ENCODE measurements at places on chromosomes 4 and X.

- no peak for DNase-seq
These were observed 15.3 kb downstream of the RTL3 start for GRCh38 chrX:78643874-78644273.

DNA sequence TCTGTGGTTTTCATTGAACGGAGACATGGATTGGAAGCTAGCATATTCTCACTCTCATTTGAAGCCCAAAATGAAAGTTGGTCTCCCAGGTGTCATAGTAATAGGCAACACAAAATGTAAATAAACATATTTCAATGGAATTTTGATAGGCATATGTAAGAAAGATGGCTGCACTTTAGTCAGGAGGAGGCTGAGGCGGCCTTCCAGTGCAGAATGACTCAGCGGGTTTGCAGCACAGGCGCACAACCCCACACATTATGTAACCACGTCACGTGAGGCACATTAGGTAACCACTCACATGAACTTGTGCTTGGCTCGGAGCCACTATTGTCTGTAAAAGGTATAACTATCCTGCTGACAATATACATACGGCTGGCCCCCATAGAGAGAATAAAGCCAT is 381.7 kb downstream of the GPAT3 start:
- no peak for DNase-seq

GRCh38 chrX:140918398-140919038 is 83.9 kb upstream of the SPANXB1 start:
- DNase-seq = peak; percentile 36

DNA sequence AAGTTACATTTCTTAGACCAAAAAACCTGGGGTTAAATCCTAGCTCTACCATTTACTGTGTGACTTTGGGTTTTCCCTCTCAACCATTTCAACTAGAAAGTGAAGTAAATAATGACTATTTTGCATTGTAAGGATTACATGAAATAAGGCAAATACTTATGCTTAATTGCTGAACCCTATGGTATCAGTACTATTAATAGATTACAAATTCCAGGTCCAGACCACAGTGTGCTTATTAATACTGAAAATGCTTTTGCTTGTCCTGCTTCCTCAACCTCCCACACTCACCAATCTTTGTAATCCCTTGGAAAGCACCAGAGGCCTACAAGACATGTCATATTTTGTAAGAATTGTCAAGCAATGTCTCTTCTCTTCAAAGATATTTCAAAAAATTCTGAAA is 456.5 kb downstream of the SPOCK3 start:
- no peak for DNase-seq

DNA sequence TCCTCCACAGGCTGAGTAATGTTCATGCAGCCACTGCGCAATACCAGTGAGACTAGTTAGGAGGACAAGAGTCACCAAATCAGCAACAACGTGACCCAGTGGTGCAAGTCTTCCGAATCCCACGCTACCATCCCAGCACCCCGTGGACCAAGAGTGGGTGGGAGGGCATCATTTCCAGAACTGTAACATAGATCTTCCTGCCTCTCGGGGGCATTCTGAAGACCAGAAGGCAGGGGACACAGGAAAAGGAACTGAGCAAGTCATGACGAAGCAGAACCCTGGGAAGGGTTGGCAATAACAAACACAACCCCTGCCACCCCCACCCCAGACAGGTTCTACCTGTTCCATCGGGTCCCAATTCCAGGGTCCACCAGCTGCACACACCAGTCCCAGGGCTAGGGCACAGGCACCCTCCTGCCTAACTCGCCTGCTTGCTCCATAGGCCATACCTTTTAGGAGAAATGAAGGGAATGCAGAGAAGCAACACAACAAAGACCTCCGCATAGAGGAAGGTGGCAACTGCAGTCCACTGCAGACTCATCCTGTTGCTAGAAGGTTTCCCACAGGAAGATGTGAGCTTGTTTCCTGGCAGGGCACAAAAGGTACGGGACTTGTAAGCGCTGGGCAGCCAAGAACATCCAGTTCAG is 1.4 kb downstream of the BCAP31 start:
- DNase-seq = no peak

GRCh38 chr4:53602390-53602789 is 11.1 kb upstream of the LNX1 start:
- no peak for DNase-seq

DNA sequence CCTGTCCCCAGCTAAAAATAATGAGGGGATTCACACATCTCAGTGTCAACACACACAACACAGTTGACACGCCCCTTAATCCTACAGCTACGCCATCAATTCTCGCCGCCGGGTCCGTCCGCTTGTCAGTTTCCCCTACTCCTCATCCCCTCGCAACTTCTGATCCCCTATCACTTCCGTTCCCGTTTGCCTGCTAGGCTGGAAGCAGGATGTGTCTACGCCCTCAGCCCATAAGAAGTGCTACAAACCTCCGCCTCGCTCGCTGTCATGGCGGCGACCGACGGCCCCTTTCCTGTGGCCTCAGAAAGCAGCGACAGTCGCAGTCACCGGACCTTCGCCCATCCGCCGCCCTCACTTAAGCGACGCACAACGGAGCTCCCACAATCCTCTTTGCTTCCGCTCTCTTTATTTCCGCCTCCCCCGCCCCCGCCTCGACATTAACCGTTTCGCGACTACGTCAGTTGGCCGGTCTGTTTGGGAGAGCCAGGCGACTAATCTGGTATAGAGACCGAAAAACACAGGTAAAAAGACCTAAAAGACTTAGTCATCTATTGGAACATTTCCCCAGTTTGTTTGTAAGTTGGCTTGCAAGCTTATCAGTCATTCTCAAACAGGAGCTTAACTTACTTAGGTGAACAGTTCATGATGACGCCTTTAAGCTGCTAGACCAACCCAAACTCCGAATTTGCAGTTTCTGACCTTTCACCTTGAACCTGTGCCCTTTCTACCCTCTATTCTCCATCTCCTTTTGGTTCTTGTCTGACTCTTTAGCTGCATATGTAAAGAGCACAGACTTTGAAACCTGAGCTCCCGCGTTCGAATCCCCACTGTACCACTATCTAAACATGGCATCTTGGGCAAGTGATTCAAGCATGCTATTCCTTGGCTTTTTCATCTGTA is at the start of gene SLC25A53:
SLC25A53 (minus strand) TSS at position 380 of the 900 bp plus-strand sequence. CDS start 51,752 bp downstream, outside the sequence.
- peak; percentile 75 for DNase-seq

DNA sequence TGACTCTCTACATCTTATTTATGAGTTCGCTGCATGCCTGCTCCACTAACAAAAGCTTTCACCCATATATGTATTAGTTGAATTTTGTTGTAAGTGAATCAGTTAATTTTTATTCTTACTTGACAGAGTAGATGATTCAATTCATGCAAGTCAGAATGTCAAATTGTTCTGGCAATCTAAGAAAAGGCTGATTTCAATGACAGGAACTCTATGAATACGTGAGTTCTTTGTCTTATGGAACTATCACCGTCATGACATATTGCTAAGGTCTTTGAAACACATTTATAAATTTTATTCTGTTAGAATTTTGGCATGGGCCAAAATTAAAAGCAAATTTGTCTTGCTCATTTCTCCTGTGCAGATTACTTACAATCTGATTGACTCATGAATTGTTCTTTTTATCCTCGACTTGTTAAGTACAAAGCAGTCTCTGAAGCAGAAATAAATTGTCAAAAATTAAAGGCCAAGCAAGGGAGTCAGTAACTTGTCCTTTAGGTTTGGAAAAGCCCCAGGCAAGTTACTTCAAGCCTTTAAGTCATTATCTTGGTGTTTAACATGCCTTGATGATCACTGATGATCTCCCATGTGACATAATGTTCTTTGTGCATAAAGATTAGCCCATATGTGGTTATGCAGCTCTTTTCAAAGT is 89.0 kb upstream of the GC start:
- no peak for DNase-seq

DNA sequence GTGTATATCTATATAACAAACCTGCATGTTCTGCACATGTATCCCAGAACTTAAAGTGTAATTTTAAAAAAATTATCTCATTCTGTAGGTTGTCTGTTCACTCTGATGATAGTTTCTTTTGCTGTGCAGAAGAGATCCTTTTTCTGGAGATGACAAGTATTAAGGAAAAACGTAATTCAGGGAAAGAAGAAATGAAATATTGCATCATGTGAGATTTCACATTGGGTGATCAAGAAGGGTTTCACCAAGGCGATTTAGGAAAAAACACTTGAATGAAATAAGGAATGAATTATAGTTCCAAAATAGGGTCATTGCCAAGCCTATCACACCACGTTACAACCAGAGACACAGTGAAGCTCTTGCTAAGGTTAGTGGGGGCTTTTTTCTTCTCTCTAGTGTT is 227.9 kb downstream of the HNRNPD start:
- no peak for DNase-seq

DNA sequence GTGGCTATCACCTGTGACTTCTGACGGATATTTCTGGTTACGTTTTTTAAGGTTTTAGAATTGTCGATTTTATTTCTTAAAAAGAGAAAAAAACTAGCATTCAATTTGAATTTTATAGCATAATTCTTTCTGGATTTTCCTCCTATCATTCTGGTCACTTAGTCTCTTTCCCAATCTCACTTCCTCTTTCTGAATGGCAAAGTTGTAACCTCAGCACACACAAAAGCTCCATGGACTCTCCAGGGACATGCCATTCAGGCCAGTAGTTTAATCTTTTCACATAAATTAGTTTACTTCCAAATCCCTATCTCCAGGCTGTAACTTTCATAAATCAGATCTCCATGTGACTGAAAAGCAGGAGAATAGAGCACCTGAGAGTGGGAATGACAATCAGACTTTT is 110.7 kb downstream of the ARAP2 start:
- DNase-seq = no peak

GRCh38 chr4:15182600-15183220 is 180.4 kb downstream of the CPEB2 start:
- DNase-seq = no peak

DNA sequence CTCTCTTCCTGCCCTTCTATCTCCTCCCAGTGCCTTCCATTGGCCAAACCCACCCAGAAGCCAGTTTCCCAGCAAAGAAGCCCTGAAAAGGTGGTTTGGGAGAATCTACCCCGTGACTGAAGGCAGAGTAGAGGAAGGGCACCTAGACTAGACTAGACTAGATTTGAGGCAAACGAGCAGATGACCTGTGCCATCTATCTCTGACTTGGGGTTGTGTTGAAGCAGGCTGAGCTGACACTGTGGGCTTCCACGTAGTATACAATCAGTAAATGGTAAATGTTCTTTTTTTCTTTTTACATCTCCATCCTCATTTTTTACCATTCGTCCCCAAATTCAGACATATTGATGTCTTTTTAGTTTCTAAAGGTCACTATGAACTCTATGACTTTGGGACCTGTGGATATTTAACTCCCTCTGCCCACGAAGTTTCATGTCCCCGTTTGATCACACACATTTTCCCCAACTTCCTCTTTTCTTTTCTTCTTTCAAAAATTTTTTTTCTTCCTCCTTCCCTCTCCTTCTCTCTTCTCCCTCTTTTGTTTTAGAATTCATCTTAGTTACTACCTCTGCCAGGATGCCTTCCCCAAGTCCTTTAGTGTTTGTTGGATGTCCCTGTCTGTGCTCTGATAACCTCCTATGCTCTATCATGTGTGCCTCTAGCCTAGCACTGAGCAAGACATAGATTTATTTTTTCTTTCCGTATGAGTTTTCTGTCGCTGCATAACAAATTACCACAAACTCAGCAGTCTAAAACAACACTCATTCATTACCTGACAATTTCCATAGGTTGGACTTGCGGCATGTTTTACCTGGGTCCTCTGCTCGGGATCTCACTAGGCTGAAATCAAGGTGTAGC is 6.2 kb upstream of the AFF1 start:
- DNase-seq = no peak

DNA sequence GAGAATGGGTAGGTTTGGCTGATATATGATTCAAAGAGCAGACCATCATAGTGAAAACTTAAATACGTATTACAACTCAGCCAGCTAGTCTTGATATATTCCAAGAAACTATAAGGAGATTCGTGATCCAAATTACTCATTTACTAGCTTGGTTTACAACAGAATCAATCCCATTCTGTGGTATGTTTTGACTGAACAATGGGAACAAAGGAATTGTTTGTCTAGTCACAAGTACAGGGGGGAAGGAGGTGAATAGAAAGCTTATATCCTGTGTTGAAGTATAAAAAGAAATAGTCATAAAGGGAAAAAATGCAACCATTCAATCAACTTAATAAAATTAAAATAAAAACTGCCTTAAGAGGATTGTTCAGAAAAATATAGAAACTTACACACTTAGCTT is 17.0 kb downstream of the C4orf54 start:
- DNase-seq = no peak

GRCh38 chr4:183714626-183715025 is 55.5 kb downstream of the TRAPPC11 start:
- no peak for DNase-seq

GRCh38 chr4:150140774-150141400 is 62.6 kb downstream of the DCLK2 start:
- DNase-seq = no peak

- DNase-seq = no peak
These were observed 336.4 kb upstream of the RASGEF1B start for GRCh38 chr4:81808011-81808672.

- no peak for DNase-seq
These were observed 543.6 kb upstream of the FAM241A start for GRCh38 chr4:111601671-111602070.

GRCh38 chr4:57303012-57303751 is 193.0 kb upstream of the IGFBP7 start:
- DNase-seq = peak; percentile 8

DNA sequence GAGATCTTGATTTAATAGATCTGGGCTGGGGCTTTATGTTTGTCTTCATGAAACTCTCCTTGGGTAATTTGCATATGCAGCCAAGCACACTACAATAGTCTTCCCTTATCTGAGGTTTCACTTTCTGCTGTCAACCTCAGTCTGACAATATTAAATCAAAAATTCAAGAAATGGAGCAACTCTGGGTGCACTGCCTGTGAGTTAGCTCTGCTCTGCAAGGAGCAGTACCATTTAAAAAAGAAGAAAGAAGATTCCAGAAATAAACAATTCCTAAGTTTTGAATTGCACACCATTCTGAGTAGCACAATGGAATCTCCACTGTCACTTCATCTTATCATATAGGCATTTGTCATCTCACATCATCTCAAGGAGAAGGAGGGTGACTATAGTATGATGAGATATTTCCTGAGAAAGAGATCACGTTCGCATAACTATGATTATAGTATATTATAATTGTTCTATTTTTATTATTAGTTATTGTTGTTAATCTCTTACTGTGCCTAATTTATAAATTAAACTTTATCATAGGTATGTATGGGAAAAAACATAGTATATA is 9.4 kb downstream of the FNIP2 start:
- DNase-seq = no peak

DNA sequence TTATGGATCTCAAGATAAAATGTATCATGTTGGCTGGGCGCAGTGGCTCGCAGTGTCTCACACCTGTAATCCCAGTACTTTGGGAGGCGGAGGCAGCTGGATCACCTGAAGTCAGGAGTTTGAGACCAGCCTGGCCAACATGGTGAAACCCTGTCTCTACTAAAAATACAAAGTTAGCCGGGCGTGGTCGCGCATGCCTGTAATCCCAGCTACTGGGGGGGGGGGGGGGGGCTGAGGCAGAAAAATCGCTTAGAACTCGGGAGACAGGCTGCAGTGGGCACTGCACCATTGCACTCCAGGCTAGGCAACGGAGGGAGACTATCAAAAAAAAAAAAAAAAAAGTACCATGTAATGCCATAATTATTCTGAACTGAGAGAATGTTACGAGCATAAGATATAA is 2.1 kb downstream of the RBMX start:
- no peak for DNase-seq

Data from hippocampal formation (tissue), 2 donors.